ENCODE measurements at places on chromosomes 12 and 14. TPM values are rescaled to one million over a fixed set of nuclear protein-coding genes. Genes with fewer than 3 reads are reported as not detected.
A peak's percentile ranks its signal among the peaks of the same experiment; 100 is the strongest.

CIT gene
- total RNA-seq, result 61.7 TPM

PRR4 gene
- not detected for total RNA-seq

DUSP6 gene
- 86.7 TPM for total RNA-seq

KRT2 gene
- total RNA-seq, result not detected

SDR9C7 gene
- not detected for total RNA-seq

CLEC2D gene
- total RNA-seq, result 199 TPM

IL31 gene
- total RNA-seq, result 4.0 TPM

GRCh38 chr12:131386781-131387180, 324.1 kb upstream of the SFSWAP start:
- DNase-seq, result no peak

GRCh38 chr12:39105111-39105510, 199.7 kb upstream of the CPNE8 start:
- no peak for DNase-seq

DNA sequence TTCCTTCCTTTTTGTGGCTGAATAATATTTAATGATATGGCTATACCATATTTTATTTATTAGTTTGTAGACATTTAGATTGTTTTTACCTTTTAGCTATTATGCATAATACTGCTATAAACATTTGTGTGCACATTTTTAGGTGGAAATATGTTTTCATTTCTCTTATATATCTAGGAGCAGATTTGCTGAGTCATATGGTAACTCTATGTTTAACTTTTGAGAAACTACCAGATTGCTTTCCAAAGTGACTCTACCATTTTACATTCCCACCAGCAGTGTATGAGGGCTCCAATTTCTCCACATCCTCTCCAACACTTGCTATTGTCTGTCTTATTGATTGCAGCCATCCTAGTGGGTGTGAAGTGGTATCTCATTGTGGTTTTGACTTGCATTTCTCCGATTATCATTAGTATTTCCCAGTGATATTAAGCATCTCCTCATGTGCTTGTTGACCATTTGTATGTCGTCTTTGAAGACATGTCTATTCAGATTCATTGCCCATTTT, 160.2 kb downstream of the KICS2 start:
- DNase-seq, result no peak

DNA sequence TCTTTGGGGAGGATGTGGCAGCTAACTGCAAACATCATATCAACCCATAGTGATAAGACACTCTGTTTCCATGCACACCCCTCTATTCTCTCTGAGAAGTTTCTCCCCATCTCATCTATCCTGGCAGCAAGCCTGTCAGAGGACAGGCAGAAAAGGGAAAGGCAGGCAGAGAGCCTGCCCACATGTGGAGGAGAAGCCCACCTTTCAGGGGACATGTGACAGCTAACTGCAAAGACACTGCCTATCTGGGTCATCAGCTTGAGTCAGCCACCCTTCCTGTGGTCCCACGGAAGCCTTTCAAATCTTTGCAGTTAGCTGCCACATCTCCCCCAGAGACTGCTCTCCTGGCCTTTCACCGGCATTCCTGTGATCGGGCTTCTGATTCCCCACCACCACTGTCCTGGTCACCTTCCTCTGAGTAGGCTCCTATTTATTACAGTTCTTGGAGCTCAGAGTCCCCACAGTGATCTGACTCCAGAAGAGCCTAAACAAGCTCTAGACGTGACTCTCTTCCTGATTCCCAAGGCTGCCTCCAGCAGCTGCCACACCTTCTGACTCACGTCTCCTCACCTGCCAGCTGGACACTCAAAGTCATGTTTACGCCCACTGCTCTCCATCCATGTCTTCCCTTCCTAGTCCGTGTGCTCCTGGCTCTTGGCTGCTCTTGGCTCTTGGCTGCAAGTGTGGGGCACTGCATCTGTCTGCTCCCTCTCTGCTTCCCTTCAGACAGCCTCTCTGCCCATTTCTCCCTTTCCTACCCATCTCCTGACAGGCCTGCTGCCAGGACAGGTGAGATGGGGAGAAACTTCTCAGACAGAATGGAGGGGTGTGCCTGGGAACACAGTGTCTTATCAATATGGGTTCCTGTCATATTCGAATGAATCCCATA, 7.5 kb upstream of the KRT1 start:
- DNase-seq, result no peak

DNA sequence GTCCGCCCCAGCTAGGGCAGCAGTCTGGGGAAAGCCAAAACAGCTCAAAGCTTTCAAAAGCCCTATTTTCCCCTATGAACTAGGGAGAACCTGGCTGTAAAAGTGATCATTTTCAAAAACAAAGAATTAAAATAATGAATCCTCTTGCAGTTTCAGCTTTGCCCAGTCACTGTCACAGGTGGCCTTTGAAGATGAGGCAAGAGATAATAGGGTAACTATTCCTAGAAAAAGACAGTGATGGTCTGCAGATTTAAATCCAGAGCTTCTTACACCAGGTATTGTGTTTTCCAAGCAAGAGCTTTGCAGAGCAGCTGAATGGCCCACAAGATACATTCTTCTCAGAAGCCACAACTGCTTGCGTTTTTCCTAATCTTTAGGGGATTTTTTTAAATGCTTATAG, 80.2 kb upstream of the NUDT4 start:
- DNase-seq, result no peak

GRCh38 chr12:111160350-111161241, 208.3 kb downstream of the PHETA1 start:
- DNase-seq, result no peak

- peak; percentile 63 for DNase-seq
Measured at GRCh38 chr14:72518809-72519377, 375.0 kb downstream of the DPF3 start.

- DNase-seq, result no peak
Measured at GRCh38 chr12:25719505-25719904, 166.4 kb upstream of the LMNTD1 start.

- peak; percentile 15 for DNase-seq
Measured at GRCh38 chr12:49059045-49059298, 1.6 kb downstream of the KMT2D start.

GRCh38 chr12:62781136-62781880, 153.6 kb downstream of the PPM1H start:
- no peak for DNase-seq

GRCh38 chr12:6229224-6230218, 29.3 kb downstream of the CD9 start:
- no peak for DNase-seq

- no peak for DNase-seq
Measured at GRCh38 chr14:85399186-85399585, 130.8 kb upstream of the FLRT2 start.

All from activated CD4-positive, alpha-beta memory T cell treated with anti-CD3 and anti-CD28 coated beads for 36 hours (primary cell).